ENCODE measurements at places on chromosomes 11 and 22. TPM values are rescaled to one million over a fixed set of nuclear protein-coding genes. Genes with fewer than 3 reads are reported as not detected.

Gene SAA4
- not detected for total RNA-seq

Gene SUN2
- 51.0 TPM for total RNA-seq

DNA sequence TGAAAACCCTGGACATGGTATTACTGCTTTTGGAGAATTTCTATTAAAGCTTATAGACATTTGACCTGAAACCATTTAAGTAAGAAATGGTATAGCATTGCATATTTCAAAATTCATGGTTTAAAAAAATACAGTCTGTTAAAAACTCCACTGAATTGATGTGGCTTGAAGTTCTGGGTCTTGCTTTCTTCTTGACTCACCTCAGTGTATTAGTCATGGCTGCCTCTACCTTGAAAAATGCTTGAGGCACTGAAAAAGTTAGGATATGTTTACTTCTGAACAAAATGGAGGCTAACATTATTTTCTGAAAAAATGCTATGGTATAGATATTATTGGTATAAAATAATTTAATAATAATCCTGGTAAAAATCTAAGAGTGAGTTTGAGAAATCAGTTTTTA, 349.2 kb downstream of the AASDHPPT start:
- H3K27ac ChIP-seq: no peak overlapping the region
- H3K27me3 ChIP-seq: no peaks in the 10 kb centered on the region
- no peak overlapping the region for H3K4me3 ChIP-seq
- DNase-seq: no peak
- peaks cover 13% of the 10 kb centered on the region for H3K4me1 ChIP-seq
- H3K36me3 ChIP-seq: no peaks in the 10 kb centered on the region

DNA sequence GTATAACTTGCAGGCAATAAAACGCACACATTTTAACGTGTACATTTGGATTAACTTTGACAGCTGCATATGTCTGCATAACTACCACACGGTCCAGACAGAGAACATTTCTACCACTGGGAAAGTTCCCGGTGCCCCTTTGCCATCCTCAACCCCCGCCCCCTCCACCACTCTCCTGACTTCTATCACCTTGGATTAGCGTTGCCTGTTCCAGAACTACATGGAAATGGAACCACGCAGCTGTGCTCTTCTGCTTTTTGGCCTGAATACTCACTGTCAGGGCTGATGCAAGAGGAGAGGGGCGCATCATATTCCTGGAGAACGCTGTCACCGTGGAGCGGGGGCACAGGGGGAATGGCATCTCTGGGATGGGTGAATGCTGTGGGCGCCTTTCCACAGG, 62.1 kb downstream of the LRP5 start:
- H3K4me3 ChIP-seq: no peak overlapping the region
- H3K27ac ChIP-seq: no peak overlapping the region
- H3K4me1 ChIP-seq: peaks cover 26% of the 10 kb centered on the region
- H3K36me3 ChIP-seq: peaks cover 3% of the 10 kb centered on the region
- DNase-seq: no peak
- no peaks in the 10 kb centered on the region for H3K27me3 ChIP-seq

- H3K4me1 ChIP-seq: no peaks in the 10 kb centered on the region
- peaks cover 30% of the 10 kb centered on the region for H3K36me3 ChIP-seq
- no peaks in the 10 kb centered on the region for H3K27me3 ChIP-seq
Measured at GRCh38 chr11:66228521-66228920, 39.9 kb upstream of the RAB1B start.

GRCh38 chr11:128759597-128759996, 65.7 kb downstream of the FLI1 start:
- H3K4me3 ChIP-seq: no peak overlapping the region
- peaks cover 4% of the 10 kb centered on the region for H3K36me3 ChIP-seq
- peaks cover 16% of the 10 kb centered on the region for H3K4me1 ChIP-seq
- no peaks in the 10 kb centered on the region for H3K27me3 ChIP-seq

Gene KCTD17
- total RNA-seq: 29.0 TPM

GRCh38 chr11:47351156-47352126, 1.1 kb downstream of the MYBPC3 start:
- DNase-seq: no peak
- no peak overlapping the region for H3K4me3 ChIP-seq
- no peaks in the 10 kb centered on the region for H3K4me1 ChIP-seq
- H3K27ac ChIP-seq: no peak overlapping the region

- H3K4me1 ChIP-seq: no peaks in the 10 kb centered on the region
- H3K27me3 ChIP-seq: no peaks in the 10 kb centered on the region
- no peak overlapping the region for H3K27ac ChIP-seq
- H3K36me3 ChIP-seq: no peaks in the 10 kb centered on the region
Measured at GRCh38 chr22:26008587-26008986, 160.7 kb upstream of the SEZ6L start.

GRCh38 chr11:64959498-64959897, 12.4 kb downstream of the MAJIN start:
- no peaks in the 10 kb centered on the region for H3K4me1 ChIP-seq
- no peak overlapping the region for H3K4me3 ChIP-seq
- no peak for DNase-seq
- H3K27ac ChIP-seq: no peak overlapping the region
- H3K27me3 ChIP-seq: peaks cover 7% of the 10 kb centered on the region

Gene SOX10
- total RNA-seq: 0.10 TPM

Gene GUCY1A2
- 17.8 TPM for total RNA-seq

Gene OLFML1
- total RNA-seq: not detected

DNA sequence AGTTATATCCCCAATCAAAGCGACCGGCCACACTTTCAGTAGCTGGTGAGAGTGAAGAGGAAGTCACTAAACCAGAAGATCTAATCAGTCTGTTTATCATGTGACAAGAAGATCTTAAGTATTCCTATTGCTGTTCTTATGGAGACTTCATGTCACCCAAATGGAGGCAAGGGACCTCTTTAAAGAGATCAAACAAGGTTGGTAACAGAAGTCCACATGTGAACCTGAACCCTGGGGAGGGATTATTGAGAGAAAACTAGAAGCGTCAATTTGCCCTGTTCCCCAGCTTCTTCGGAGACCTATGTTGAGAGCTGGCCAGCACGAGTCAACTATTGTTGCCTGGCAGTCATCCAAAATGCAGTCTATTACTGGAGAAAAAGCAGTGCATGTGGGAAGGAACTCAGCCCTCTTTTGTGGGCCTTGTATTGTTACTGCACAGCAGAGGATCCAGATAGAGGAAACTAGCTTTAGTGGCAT, 76.9 kb upstream of the CTSC start:
- H3K27me3 ChIP-seq: peaks cover 2% of the 10 kb centered on the region
- H3K27ac ChIP-seq: no peak overlapping the region
- peaks cover 14% of the 10 kb centered on the region for H3K4me1 ChIP-seq
- no peaks in the 10 kb centered on the region for H3K36me3 ChIP-seq
- H3K4me3 ChIP-seq: no peak overlapping the region

Gene SYT8
- total RNA-seq: 0.36 TPM

Gene FREY1
- 1.5 TPM for total RNA-seq

- H3K4me1 ChIP-seq: no peaks in the 10 kb centered on the region
- DNase-seq: no peak
- no peaks in the 10 kb centered on the region for H3K36me3 ChIP-seq
- H3K4me3 ChIP-seq: no peak overlapping the region
- no peak overlapping the region for H3K27ac ChIP-seq
- H3K27me3 ChIP-seq: peaks cover 5% of the 10 kb centered on the region
Measured at GRCh38 chr22:27706489-27706888, 95.1 kb downstream of the MN1 start.

DNA sequence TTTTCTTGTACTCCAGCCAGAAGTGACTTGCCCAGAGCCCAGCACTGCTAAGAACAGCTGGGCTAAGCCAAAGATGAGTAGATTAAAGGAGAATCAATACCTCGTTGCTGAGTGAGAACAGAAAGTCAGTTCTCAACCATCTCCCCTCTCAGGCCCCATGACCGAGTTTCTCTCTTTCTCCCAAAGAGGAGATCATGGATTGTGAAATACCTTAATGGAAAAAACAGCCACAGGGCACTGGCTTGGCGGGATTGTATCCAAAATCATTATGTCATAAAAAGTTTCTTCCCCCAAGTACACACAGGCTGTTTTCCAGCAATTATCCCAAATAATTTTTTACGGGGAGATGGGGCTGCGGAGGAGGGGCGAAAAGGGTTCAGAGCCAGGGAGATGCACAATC, 111.8 kb upstream of the TMEM45B start:
- no peaks in the 10 kb centered on the region for H3K4me1 ChIP-seq
- H3K4me3 ChIP-seq: no peak overlapping the region
- no peaks in the 10 kb centered on the region for H3K36me3 ChIP-seq

DNA sequence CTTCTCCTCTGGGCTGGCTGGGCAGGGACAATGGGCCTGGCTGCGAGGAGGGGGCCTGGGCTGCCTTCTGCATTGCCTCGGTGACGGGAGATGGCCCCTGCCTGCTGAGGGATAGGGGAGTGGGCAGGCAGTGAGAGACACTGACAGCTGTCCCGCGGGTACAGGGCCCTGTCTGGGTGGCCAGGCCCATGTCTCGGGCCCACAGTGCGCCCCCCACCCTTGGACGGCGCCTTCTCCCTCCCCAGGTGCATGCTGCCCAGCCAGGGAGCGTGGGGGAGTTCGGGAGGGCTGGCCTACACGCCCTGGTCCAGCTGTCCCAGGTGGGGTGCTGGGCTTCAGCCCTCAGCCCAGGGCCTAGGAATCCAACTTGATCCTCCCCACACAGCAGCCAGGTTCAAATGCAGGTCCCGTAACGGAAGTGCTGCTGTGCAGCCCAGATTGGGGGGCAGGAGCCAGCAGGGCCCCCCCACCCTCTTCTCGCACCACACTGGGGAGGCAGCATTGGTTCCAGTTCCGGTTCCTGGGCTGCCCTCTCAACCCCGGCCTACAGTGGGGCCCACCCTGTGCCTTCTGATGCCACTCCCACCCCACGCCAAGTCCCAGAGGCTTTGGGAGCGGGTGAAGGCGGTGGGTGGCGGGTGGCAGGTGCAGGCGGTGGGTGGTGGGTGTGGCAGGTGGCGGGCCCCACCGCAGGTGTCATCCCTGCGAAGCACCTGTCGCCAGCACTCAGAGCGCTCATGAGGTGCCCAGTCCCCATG, 7.3 kb upstream of the TSSC4 start:
- no peak for DNase-seq
- H3K36me3 ChIP-seq: peaks cover 3% of the 10 kb centered on the region
- no peaks in the 10 kb centered on the region for H3K27me3 ChIP-seq

- H3K4me1 ChIP-seq: peaks cover 13% of the 10 kb centered on the region
- no peak overlapping the region for H3K4me3 ChIP-seq
- no peak overlapping the region for H3K27ac ChIP-seq
- peaks cover 30% of the 10 kb centered on the region for H3K36me3 ChIP-seq
- DNase-seq: no peak
Measured at GRCh38 chr22:38233427-38233826, 31.6 kb downstream of the MAFF start.

Gene KRTAP5-9
- total RNA-seq: not detected

DNA sequence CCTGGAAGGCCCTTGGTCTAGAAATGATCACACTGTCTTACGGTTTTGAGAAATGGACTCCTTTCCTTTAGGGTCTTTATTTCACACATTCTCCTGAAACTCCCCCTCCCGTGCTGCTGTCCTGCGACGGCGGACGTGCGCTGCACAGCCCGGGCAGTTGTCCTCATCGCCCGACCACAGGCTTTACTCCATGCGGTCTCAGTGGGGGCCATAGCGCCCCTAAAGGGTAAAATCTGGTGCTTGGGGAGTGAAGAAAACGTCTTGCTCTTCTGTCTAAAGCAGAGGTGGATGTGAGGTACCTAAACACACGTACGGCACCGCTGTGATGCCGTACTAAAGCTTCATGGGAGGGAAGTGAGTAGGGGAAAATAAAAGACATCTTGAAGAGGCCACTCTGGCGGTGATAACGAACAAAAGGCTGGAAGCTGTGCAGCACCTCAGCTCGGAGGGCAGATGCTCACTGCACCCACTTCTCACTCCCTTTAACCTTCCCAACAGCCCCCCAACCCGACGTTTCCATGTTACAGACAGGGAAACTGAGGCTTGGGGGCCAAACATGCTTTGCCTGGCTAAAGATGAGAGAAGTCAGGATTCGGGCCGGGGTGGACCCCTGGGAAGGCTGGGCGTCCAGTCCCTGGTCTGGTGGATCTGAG, 22.6 kb downstream of the MPPED1 start:
- no peak for DNase-seq
- peaks cover 10% of the 10 kb centered on the region for H3K27me3 ChIP-seq
- H3K4me1 ChIP-seq: no peaks in the 10 kb centered on the region
- no peaks in the 10 kb centered on the region for H3K36me3 ChIP-seq

DNA sequence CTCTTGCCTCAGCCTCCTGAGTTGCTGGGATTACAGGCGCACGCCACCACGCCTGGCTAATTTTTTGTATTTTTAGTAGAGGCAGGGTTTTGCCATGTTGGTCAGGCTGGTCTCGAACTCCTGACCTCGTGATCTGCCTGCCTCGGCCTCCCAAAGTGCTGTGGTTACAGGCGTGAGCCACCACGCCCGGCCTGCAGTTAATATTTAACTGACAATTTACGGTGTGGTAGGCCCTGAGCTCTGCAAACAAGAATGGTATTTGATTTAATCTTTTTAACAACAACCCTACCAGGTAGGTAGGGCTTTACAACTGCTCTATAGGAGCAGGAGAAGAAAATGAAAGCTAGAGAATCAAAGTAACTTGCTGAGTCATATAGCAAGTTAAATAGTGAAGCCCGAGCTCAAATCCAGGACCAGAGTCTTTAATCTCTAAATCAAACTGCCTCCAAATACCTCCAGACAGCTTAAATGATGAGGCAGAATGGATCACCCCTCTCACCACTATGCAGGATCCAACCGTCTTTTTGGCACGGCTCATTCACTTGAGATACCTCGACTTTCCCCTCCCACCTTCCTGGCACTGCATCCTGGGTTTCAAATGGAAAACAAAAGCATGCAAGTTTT, 9.4 kb downstream of the UEVLD start:
- H3K4me3 ChIP-seq: no peak overlapping the region
- H3K27me3 ChIP-seq: no peaks in the 10 kb centered on the region
- H3K27ac ChIP-seq: no peak overlapping the region

GRCh38 chr11:125303186-125303585, 138.6 kb downstream of the PKNOX2 start:
- H3K27ac ChIP-seq: no peak overlapping the region
- H3K27me3 ChIP-seq: no peaks in the 10 kb centered on the region
- H3K36me3 ChIP-seq: no peaks in the 10 kb centered on the region

Gene LDHA
- total RNA-seq: 929 TPM

Gene PRMT3
- total RNA-seq: 10.5 TPM

Gene PACSIN3
- 34.3 TPM for total RNA-seq

- peak overlapping the region; percentile 66 for H3K27ac ChIP-seq
- H3K27me3 ChIP-seq: peaks cover 2% of the 10 kb centered on the region
- peak; percentile 89 for DNase-seq
- H3K4me3 ChIP-seq: peak overlapping the region; percentile 47
Measured at GRCh38 chr22:46592390-46592872, 27.8 kb upstream of the GRAMD4 start.

Gene SHISA8
- not detected for total RNA-seq

Gene SPI1
- not detected for total RNA-seq
